ENCODE measurements at places on chromosomes 13 and 19. TPM values are rescaled to one million over a fixed set of nuclear protein-coding genes. Genes with fewer than 3 reads are reported as not detected.

NBEA gene
- 0.08 TPM for total RNA-seq

PLEKHA4 gene
- 11.0 TPM for total RNA-seq

LYL1 gene
- total RNA-seq: 0.53 TPM

PGLYRP1 gene
- not detected for total RNA-seq

PCID2 gene
- total RNA-seq: 37.4 TPM

SSC5D gene
- total RNA-seq: 0.31 TPM

CEACAM7 gene
- total RNA-seq: not detected

ERICH4 gene
- not detected for total RNA-seq

BAX gene
- total RNA-seq: 106 TPM

MAMSTR gene
- total RNA-seq: 0.72 TPM

SIAH3 gene
- total RNA-seq: 0.04 TPM

IGFL1 gene
- total RNA-seq: 0.34 TPM

RFPL4AL1 gene
- not detected for total RNA-seq

CD33 gene
- total RNA-seq: not detected

CYP4F2 gene
- total RNA-seq: 0.04 TPM

PTH2 gene
- not detected for total RNA-seq

Data from hair follicular keratinocyte (primary cell).